ENCODE measurements at places on chromosomes 3 and 15.

DNA sequence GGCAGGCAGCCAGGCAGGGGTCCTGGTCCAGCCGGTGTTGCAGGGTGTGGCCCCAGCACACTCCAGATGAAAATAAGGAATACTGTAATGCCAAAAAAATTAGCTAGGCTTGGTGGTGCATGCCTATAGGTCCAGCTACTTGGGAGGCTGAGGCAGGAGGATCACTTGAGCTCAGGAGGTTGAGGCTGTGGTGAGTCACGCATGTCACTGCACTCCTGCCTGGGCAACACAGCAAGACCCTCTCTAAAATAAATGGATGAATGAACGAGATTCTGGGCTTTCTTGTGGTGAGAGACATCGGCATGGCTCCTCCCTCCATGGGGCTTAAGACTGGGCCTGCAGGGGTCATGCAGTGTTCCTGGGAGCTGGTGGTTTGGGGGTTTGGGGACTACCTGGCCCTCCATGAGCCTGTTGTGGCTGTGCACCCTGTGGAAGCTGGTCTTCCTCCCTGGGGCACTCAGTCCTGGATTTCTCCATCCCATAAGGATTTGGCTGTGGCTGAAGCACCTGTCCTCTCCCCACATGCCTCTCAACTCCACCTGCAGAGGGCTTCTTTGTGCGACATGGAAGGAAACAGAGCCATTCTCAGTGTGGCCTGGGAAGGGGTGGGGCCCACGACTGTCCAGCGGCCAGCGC is 7.6 kb upstream of the RCCD1 start:
- DNase-seq: no peak

DNA sequence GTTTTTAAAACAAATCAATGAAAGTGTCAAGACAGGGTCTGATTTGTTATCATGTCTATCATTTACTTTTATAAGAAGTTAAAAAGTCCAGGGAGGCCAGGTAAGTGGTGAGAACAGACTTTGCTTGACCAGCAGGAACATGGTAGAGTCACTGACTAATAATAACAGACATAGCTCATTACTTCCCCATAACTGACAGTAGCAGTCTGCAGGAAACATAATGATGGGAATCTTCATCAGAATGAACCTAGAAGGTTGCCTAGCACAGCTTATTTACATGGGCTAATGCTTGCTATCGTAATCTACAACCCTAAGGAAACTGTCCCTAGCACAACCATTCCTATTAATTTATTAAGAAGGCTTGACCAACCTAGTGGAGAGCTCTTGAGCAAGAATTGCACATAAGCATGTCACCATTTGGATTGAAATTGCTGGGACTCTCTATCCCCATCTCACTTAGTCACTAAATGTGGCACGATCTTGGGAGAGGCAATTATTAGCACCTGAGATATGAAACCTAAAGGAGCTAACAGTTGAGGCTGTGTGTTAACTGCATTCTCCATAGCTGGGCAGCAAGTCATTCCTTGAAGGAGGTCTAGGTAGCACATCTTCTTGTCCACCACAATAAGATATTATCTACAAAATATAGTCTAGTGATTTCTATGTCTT is 139.6 kb upstream of the ZBTB20 start:
- DNase-seq: no peak

DNA sequence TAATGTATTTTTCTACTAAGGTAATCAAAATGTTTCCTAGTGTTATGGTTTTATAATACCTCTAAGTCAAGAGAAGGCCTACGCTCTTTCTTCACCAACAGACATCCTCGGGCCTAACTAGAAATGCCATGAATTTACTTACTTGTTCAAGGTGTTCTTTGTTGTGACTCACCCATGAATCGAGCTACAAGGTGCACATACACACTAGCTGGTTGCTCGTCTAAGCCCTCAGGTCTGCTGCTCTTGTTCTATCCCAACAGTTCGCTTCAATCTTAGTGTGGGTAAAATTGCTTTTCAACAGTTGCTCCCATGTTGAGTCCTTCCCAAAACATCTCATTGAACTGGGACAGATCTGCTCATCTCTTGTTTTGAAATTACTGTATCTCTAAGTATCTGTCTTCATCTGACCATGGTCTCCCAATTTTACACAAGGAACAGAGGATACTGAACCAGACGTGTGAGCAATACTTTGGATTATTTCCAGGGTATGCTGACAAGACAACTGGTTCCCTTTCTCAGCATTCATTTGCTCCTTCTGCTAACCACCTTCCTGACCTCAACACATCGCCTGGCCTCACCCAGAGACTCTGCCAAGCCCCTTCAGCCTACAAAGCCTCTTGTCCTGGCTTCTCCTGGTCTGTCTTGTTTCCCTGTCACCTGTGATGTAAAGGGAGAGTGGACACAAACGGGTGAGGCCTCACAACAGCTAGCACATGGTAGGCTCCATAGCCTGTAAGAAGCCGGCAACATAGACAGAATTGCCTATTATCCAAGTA is 84.2 kb downstream of the NEDD4 start:
- no peak for DNase-seq

GRCh38 chr3:123571264-123571972 is 13.4 kb downstream of the HACD2 start:
- DNase-seq: no peak

DNA sequence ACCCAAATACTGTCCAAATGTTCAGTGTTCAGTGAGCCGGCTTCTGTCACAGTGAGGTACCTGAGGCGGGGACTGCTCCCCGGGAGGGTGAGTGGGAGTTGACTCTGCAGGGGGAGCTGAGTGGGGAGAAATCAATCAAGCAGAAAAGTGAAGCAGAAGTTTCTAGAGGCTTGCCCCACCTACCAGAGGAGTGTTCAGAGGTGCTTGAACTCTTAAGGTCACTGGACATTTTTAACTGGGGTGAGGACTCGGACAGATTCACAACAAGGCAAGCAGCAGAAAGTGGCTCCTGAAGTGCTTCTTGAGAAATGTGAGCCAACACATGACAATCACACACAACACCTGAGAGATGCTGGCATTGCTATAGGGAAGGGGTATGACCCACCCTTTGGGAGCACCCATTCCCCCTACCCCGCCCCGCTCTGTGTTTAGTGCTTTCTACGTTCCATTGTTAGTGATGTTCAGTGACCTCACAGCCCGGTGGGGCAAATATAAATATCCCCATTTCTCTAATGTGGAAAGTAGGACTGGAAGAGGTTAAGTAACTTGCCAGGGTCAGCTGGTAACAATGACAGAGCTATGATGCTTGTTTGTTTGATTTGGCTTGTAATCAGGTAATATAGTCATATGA is 48.6 kb upstream of the AKAP13 start:
- DNase-seq: no peak

- peak; percentile 49 for DNase-seq
Measured at GRCh38 chr3:188900421-188900951, 271.3 kb upstream of the TPRG1 start.

DNA sequence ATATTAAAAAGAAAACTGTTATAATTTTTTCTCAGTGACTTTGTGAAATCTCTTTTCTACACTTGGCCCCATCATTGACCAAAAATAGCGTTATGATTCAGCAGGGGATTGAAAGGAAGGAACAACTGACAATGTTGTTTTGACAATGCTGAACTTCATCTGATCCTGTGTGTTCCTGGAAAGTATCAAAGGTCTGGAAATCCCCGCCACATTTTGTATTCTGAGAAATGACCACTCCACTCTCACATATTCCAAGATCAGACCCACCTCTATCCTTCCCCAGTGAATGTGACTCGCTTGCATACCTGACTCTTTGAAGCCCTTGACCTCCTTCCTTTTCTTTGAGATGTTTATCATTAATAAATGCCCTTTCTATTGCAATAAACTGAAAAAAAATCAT is 9.7 kb upstream of the RIOX2 start:
- no peak for DNase-seq

DNA sequence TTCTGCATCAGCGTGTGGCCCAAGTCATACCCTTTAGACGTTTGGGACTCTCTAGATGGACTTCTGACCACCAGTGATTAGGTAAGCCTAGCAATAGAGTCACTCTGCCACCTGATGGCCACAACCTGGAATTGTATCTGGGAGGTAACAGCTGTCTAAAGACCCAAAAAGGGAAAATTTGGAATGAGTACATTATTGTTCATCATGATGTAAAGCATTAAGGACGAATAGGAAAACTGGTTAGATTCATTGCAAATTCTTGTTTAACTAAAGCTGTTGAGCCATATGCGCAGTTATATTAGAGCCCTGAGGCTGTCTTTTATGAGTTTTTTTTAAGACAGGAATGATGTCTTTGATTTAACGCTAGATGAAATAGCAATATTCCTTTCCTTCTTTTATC is 63.6 kb downstream of the FAM81A start:
- DNase-seq: no peak

GRCh38 chr3:45841420-45841756 is 531 bp downstream of the LZTFL1 start:
- DNase-seq: no peak

- no peak for DNase-seq
Measured at GRCh38 chr3:47443611-47443995, 32.1 kb downstream of the SCAP start.

DNA sequence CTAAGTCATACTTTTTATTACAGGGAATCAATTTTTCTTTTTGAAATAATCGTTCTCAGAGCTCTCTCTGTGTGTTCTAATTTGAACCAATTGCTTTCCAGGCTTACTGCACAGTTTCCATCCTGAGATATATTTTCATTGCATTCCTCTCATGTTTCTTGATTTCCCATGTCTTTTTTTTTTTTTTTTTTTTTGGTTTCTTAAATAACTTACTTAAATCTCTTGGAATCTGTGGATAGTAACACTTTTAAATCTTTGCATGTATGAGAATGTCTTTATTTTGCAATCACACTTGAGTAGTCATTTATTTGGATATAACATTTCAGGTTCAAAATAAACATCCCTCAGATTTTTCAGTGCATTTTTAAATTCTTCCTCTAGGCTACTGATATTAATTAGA is 14.5 kb upstream of the ABTB1 start:
- no peak for DNase-seq

- peak; percentile 63 for DNase-seq
Measured at GRCh38 chr3:13537909-13538296, 11.0 kb upstream of the FBLN2 start.

GRCh38 chr15:48966595-48967301 is 3.0 kb upstream of the SHC4 start:
- peak; percentile 37 for DNase-seq

DNA sequence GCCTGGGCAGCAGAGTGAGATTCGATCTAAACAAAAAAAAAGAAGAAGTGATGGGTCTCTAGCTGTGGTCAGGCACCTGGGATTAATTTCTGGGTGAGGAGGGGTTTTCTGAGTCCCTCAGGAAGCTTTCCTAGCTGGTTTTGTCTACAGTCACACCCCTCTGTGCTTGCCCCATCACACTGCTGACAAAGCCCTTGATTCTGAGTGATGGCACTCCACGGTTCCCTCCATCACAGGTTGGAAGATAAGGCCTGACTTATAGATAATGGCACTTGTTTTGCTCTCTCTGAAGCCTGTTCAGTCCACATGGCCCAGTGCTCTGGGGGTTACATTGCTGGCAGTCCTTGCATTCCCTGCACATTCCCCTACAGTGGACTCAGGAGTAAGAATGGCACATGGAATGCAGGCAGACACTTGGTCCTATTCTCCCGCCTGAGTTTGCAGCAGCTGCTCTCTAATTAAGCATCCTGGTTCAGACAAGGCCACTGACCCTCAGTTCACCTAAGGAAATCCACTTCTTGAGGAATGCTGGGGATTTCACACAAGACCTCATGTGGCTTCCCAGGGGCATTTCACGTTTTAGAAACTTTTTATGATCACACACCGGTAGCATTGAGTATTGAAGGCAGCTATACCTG is 81.0 kb upstream of the NMNAT3 start:
- peak; percentile 82 for DNase-seq

DNA sequence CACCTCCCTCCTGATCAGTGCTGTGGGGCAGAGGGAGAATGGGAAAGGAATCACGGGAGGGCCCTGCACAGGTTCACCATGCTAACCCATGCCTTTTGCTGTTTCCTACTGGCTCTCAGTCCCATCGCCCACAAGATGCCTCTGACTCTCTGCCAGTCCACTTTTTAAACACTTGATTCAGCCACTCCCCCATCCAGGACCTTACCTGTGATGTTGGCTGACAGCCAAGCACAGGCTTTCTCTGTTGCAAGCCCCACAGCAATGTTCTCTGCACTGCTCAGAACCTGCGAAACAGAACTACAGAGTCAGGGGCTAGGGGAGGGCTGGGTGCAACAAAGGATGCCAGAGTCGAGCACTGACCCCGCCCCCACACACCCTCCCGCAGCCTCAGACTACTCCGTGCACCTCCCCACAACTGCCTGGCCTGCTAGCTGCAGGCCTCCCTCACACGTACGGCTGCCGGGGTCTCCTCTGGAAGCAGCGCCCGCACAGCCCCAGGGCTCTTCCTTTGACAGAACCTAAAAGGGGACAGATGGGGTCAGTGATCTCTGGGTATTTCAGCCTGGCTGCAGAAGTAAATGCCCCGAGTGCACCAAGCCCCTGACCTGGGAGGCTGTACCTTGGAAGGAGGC is 9.1 kb downstream of the CDAN1 start:
- no peak for DNase-seq

- DNase-seq: no peak
Measured at GRCh38 chr3:52552089-52552488, 15.7 kb downstream of the UQCC5 start.

GRCh38 chr3:71616571-71617021 is 33.1 kb upstream of the FOXP1 start:
- DNase-seq: no peak

GRCh38 chr3:38152609-38153008 is 12.7 kb upstream of the OXSR1 start:
- DNase-seq: no peak

- no peak for DNase-seq
Measured at GRCh38 chr15:74443100-74443909, 9.5 kb upstream of the SEMA7A start.

DNA sequence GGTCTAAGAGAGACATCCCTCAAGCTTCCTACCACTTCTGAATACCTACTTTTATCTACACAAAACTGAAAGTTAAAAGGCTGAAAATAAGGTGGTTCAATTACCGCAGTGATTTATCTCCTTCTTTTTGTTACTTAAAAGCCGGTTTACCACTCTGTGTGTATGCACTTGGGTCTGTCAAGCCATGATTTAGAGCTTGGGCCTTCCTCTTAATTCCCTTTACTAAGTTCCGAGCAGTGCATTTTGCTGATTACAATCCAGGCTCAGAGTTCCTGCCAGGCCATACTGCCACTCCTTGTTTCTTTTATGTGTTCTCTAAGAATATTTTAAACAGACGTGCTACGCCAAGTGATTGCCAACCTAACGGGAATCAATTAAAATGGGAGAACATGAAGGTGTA is 16.5 kb downstream of the KCTD6 start:
- DNase-seq: no peak

DNA sequence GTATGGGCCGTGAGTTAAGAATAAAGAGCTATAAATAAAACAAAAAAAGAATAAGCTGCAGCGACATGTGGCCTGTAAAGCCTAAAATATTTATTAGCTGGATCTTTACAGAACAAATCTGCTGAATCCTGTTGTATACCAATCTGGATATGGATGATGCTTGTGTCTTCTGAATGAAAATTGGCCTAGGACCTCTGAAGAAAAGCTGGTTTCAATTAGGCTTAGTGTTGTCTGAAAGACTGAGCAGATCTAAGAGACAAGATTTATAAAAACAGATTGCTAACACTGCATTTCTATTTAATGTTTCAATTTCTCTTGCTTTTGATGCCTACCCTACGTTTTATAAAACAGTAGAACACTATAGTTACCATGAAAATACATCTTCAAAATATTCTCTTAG is 57.9 kb downstream of the ST3GAL6 start:
- no peak for DNase-seq

Data from kidney epithelial cell (primary cell).